ENCODE measurements at places on chromosomes 2 and 18.

DNA sequence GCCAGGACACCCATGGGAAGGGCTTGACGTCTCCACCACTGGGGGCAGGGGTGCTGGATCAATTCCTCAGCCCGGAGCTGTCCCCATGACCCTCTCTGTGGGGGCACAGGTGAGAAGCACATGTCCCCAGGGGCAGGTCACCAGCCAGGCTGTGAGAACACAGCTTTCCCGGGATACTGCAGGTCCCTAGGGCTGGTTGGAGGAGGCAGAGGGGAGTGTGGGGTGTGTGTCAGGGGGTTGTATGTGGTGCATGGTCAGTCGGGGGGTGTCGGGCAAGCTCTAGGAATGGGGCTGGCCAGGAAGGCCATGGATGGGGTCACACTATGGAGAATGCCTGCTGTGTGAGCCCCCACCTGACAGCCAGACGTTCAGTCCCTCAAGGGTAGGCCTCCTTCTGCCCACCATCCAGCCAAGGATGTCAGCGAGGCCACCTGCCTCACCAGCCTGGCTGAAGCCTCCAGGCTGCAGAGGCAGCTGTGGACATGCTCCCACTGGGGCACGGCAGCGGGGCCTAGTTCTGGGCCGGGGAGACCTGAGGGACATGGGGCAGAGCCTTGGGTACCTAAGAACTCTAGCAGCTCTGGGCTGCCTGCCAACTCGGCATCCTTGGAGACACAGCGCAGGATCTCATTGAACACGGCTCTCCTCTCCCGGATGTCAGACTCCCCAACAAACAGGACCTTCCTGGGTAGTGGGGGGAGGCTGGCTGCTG lies 10.3 kb downstream of the HS1BP3 start:
- no peak for DNase-seq

DNA sequence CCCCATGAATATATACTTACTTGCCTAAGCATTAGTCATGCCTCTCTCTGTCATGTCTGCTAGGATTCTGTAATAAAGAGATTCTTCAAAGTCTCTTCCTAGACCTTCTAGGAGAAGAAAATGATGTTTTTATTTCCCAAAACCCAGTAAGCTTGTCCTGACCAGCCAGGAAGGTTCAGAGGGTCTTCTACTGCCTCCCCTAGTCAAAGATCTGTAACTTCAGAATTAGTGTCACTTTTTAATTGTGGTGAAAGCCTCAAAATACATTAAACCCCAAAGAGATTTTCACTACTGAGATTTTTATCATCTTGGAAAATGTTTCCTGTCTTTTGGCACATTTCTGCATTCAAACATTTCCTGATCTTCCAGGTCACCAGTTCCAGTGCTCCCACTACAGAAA lies 232.9 kb upstream of the STK17B start:
- no peak for DNase-seq

DNA sequence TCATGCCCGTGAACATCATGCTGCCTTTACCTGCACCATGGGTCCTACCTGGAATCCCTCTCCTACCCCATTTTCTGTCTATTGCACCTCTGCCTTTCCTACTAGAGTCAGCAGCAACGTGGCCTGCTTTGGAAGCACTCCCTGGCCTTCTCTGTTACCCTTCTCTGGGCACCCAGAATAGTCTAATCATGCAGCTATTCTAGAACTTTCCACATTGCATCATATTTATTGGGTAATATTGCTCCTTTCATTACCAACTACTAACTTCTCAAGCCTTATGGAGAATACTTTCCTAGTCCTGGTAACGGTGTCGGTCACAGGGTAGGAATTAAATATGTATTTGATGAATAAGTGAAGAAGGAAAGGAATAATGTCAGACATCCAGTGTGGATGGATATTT lies 33.3 kb upstream of the CREG2 start:
- DNase-seq: no peak

DNA sequence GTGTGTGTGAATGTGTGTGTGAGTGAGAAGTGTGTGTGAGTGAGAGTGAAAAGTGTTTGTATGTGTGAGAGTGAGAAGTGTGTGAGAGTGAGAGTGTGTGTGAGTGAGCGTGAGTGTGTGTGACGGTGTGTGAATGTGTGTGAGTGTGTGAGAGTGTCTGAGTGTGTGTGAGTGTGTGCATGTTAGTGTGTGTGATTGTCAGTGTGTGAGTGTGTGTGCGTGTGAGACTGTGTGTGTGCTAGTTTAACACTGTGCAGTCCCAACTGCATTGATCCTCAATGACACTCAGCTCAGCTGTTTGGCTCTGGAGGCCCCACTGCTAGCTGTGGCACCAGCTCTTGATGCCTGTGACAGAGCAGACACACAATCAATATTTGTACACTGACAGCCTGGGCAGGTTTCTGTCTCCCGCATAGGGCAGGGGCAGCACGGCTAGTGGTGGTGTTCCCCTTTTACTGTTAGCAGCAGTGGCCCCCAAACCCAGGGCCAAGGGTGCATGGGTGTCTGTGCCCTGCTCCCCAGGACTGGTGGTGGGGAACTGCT lies 135.0 kb downstream of the INHBB start:
- DNase-seq: no peak

GRCh38 chr18:79546781-79547272 lies 132.8 kb upstream of the CTDP1 start:
- DNase-seq: no peak

- DNase-seq: peak; percentile 87
These were observed at the start of gene HOXD13 for GRCh38 chr2:176092270-176093144. Gene HOXD13, plus strand, starts transcription at chr2:176092721. Its CDS starts 170 bp downstream, at chr2:176092891.

DNA sequence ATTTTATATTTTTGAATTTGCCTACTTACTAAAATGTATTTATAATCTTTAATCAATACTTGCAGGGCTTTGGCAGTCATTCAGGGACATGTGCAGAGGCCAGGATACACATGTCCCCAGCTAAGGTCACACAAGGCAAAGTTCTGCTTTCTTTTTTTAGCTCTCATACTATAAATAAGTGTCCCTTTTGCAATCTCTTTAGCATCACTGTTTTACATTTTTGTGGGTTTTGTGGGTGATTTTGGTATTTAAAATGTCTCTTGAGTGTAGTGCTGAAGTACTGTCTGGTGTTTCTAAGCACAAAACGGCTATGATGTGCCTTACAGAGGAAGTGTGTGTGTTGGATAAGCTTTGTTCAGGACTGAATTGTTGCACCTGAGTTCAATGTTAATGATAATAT lies 309.0 kb upstream of the GULP1 start:
- no peak for DNase-seq

GRCh38 chr2:68027959-68028358 lies 34.8 kb downstream of the C1D start:
- no peak for DNase-seq

GRCh38 chr2:42922790-42923579 lies 130.6 kb upstream of the HAAO start:
- peak; percentile 19 for DNase-seq

DNA sequence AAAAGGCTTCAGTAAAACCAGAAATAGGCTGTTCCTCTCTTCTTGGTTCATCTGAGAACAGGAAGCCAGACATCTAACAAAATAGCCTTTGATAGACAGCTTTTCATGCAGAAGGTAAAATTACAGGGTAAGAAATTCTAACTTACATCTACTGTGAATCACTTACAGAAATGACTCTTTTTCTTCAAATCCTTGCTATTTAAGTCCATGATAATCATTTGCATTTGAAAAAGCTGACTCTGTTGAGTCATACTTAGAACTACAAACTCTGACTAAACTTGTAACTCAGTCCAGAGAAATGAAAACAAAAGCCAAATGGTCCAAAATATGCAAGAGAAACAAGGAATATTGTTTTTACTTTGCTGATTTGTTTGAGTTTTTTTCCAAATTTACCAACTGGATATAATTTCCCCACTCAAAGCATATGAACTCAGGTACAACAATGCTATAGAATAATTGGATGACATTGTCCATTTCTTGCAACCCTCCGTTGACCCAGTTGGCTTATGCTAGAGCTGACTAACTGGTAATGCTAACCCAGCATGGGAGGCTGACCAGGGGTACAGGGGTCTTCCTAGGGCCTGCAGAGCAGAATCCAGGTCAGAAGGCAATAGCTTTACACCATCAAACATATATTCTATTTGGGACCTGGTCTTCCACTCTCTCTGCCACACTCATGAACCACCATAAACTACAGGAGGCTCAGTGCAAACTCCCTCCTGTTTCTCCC lies 18.8 kb upstream of the MREG start:
- DNase-seq: no peak

DNA sequence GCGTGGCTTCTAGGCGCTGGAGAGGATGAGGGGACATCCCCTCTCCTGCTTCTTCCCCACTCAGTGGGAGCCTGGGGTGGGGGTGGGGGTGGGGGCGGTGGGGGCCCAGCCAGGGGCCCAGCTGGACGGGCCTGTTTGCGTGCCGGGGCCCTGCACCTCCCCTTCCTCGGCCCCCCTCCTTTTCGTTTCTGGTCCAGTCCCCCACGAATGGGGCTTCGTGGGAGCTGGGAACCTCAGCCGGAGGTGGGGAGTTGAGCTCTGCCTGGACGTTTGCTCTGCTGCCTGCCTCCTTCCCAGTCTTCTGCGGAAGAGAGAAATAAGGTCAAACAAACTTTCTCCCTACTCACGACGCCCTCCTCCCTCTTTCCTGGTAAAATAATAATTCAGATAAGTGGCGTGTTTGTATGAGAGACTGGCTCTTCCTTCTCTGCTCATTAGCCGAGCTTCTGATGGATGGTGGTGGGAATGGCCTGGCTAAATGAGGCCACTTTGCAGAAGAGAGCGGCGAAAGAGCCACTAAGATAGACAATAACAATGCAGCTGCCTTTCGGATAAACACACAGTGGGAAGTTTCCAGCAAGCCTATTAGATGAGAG lies 782 bp downstream of the MTA3 start:
- peak; percentile 72 for DNase-seq

DNA sequence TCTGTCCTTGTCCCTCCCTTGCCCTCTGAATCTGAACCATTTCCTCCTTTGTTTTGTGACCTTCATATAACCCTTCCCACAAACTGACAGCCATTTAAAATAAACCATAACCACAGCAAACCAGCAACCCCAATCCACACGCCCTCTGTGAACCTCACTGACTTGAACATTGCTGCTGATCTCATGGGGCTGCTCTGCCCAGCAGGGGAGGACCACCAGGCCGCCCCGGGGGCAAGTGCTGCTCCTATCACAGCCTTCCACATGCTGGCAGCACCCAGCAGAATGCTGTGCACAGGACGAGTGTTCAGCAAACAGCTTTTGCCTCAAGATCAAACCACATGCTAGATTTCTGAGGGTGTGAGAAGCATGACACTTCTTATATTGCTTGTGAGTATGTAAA lies 73.9 kb upstream of the UXS1 start:
- DNase-seq: no peak

GRCh38 chr2:1817256-1818051 lies 73.1 kb upstream of the PXDN start:
- DNase-seq: peak; percentile 91

DNA sequence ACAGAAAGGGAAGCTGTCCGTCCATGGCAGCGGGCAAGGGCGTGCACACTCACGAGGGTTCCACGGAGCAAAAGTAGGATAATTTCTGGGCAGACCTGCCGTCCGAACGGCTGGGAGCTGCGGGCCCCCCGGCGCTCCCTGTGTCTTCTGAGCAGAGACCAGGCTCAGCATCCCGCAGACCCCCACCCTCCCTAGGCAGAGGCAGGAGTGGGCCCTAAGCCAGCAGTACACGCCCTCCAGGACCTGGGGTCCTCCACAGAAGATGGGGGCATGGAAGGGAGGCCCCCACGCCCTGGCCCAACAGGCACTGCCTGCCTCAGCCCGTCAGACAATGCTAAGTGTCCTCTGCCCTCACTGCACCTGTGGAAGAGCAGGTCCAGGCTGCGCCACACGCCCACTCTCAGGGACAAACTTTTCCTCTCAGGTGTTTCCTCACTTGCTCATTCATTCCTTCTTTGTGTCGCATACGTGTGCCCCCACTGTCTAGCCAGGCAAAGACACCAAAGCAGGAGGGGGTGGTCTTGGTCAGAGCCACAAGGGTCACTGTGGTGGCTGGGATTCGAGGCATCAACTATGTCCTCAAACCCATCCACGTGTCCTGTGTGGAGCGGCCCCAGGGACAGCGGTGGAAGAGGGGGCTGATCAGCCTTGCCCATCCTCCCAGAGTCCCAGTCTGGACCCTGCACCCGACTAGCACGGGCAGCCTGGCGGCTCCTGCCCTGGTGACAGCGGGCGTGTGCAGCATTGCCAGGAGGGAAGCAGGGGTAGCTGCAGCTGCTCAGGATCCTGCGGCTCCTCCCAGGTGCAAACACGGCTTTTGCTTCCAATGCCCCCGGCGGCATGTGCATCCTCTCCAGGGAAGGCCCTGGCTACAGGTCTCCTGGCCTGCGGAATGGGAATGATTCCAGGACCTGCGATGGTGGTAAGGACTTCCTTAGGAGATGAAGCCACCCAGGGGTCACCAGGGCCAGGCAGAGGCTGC lies 2.4 kb upstream of the GPC1 start:
- DNase-seq: no peak

DNA sequence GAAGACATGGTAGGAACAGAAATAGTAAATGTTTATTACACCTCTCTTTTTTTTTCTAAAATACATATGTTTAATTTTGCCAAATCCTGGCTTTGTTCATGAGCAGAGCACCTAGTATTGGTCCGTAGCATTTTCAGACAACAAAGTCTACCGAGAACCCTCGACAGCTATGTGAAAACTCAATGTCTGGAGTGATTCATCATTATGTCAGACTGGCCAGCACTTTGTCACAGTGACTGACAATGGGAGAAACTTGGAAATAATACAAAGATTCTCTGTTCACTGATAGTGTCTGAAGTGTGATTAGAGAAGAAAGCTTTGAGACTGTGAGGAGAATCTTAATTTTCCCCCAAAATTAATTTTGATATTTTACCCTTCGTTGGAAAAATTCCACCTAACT lies 143.0 kb downstream of the HNMT start:
- no peak for DNase-seq

- no peak for DNase-seq
These were observed 197.5 kb downstream of the IRS1 start for GRCh38 chr2:226601881-226602662.

DNA sequence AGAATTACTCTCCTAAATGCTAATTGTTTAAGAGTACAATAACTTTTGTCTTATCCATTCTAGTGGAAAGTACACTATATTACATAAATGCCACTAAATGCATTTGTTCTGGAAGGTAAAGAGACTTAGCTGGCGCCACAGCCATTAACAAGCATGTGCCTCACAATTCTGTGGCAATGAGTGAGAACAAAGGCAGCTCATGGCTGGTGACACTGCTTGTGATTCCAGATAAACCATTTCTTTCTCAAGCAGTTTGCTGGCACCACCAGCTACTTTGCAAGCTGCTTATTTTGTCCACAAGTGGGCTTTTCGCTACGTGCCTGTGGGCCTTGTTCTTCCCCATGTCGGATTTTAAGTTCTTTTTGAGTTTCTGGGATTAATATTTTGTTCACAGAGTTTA lies 147.6 kb upstream of the SMAD7 start:
- DNase-seq: no peak

DNA sequence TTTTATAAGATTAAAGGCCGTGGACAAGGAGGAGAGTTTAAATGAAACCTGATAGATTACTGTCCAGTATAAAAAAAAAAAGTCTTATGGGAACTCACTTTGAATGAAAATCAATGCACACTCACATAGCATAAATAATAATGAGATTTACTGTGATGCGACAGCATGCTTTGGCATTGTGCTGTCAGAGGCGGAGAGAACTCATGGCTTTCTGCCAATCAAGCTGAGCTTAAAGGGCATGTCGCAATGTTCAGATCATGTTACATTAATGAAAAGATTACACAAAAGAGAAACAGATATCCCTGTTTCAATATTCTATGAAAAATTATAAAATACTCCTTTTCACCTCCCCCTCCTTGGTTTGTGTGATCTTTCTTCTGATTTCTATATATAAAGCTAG lies 310.8 kb downstream of the ERBB4 start:
- no peak for DNase-seq

GRCh38 chr2:114821055-114821454 lies 378.6 kb downstream of the DPP10 start:
- no peak for DNase-seq
